Stimulated activated CD4-positive, alpha-beta T cell treated with anti-CD3 and anti-CD28 coated beads, Interleukin-1b, Interleukin-23, amount 100 ng/mL, for 4 hours (primary cell): ENCODE measurements at places on chromosomes 4 and X.

DNA sequence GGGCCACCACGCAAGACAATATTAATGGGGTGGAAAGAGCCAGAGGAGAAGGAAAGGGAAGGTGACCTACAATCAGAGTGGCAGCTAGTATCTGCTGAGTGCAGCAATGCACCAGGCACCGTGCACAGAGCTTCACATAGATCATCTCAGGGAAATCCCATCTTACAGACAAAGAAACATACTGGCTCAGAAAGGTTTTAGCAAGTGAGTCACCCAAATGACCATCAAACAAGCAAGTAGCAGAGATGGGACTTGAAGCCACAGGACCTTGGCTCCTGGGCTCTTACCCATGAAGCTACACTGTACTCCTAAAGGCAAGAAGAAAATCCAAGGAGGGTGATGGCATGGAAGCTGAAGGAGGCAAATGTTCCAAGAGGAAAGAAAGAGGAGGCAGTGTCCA, 6.8 kb downstream of the ANXA5 start:
- DNase-seq, result no peak

GRCh38 chr4:111959222-111959621, 186.0 kb upstream of the FAM241A start:
- DNase-seq, result no peak

DNA sequence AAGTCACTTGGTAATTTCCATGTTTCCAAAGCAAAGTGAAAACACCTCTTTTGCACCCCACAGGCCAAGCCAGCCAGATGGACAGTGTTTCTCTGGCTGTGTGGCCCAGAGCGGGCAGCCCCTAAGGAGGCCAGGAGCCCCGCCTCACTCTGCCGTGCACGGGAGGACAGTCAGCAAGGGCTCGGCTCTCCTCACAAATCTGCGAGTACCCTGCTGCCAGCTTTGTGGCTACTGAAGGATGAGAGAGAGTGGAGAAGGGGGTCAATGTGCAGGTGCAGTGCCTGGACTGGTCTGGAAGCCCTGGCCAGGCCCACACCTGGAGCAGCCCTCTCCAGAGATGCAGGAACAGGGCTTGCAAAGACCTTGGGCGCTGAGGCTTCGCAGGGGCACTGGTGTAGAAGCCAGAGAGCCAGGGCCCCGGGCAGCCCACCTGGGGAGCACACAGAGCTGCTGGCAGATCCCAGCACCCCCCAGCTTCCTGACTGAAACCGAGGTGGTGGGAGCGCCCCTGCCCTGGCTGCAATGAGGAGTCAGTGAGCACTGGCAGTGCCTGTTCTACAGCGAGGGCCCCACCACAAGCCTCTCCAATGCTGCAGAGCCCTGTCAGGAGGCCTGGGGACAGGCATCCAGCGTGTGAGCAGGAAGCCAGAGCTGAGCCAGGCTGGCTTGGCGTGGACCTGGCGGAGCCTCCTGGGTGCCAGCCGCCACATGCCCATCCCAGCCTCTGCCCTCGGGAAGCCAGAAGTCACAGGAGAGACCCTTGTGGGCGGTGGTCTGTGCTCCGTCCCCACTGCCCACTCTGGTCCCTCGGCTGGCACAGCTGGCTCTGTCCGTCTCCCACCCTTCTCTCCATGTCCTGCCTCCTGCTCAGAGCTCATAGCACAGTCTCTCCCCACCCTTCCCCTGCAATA, 3.9 kb downstream of the SPON2 start:
- no peak for DNase-seq

GRCh38 chr4:18844726-18845125, 823.2 kb upstream of the LCORL start:
- no peak for DNase-seq

DNA sequence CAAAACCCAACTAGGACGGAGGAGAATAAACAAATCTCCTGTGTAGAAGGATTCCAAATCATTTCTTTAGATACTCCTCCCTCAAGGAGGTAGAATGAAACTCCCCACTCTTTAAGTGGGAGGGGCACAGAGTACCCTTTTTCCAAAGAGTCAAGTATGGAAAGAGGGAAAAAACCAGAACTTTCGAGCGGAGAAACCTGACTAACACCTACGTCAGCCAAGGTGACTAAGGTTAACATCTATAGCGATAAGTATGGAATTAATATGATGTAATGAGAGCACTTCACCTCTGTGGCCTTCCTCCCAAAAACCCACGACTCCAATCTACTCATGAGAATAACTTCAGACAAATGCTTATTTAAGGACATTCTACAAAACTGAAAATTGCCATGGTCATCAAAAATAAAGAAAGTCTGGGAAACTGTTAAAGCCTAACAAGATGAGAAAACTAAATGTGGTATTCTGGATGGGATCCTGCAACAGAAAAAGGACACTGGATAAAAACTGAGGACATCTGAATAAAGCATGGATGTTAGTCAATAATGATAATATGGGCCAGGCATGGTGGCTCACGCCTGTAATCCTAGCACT, 157.0 kb upstream of the MAP3K15 start:
- no peak for DNase-seq

DNA sequence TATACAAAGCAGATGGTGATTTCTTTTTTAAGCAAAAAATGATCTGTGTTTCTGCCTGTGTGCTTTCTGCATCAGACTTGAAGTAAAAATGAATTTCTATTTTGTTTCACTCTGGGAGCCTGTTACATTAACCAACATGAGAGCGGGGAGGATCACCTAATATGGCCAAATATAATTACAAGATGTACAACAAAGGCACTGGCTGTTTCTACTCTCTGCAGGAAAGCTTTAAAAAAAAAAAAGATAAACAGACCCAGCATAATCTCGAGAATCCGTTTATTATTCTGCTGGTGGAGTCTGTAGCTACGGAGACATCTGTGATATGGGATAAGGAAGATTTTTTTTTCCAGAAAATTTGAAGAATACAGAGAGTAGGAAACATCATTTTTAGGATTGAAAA, 103.6 kb downstream of the COMMD8 start:
- DNase-seq, result no peak

DNA sequence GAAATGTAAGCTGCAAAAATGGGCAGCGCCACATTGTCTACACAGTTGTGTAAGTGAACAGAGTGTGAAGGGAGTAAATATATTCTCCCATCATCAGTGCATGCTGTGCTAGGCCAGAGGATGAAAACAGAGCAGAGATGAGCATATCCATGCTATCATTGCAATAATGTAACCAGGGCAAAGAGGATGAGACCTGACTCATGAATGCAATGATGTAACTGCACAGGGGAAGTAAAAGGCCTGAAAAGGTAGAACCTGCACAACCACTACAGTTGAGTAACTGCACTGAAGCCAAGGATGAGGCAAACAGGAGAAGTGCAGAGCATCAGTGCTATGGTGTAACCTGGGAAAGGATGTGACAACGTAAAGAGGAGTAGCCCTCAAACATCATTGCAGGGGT, 220.4 kb upstream of the FAM47C start:
- no peak for DNase-seq

- no peak for DNase-seq
Observed at GRCh38 chr4:141860974-141861373, 224.6 kb downstream of the IL15 start.

- no peak for DNase-seq
Observed at GRCh38 chr4:55367084-55367722, 21.2 kb downstream of the SRD5A3 start.

DNA sequence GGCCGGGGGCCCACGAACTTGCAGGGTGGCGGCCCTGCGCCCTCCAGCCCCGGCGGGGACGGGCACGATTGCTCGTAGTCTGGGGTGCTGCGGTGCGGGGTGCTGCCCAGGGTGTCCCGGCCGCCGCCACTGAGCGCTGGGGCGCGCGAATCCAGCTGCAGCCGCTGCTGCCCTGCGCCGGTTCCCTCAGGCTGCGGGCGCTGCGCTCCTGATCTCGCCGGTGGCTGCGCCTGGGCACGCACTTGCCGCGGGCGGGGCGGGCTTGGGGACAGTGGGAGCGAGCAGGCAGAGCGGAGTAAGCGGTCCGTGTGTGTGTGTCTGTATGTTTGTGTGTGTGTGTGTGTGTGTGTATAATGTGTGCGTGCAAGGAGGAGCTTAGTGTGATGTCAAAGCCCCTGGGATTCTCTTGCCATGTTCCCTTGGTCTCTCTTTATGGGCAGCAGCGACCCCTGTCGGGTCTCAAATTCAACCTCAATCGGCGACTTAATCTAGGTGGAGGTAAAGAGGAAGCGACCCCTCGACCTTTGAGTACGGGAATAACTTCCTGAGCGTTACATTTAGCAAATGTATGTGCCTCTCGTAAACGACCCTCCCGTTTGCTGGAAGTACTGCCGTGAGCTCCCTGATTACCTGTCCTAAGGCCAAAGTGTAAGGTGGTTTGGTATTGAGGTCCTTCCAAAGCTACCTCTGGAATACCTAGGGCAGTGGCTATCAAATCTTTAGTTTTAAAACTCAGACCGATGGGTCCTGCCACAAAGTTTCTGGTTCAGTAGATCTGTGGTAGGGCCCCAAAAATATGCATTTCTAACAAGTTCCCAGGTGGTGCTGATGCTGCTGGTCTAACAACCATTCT, at the start of gene RNF150:
RNF150 (minus strand) TSS at position 324 of the 853 bp plus-strand sequence.
- DNase-seq, result no peak

GRCh38 chrX:113726466-113726865, 857.4 kb upstream of the HTR2C start:
- no peak for DNase-seq

GRCh38 chr4:64341711-64342110, 67.5 kb downstream of the TECRL start:
- DNase-seq, result no peak
